Adipocyte (in vitro differentiated cells): ENCODE measurements at places on chromosomes 5 and 9.

- no peak for DNase-seq
Observed at GRCh38 chr5:97728920-97729319, 545.9 kb upstream of the RIOK2 start.

DNA sequence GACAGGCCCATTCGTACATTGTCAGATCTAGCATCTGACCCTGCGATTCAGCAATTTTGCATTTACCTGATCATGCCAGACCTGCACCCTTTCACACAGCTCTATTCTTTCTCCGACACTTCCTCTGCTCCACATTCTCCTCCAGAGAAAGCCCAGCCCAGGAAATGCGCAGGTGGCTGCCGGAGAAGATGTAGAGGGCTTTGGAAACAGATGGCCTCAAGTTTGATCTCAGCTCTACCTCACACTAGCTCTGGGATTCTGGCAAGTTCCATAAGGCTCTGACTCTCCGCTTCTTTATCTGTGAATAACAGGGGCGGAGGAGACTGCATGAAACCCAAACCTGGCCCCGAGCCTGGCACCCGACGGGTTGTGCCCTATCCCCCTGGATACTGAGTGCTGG lies 61.5 kb downstream of the GABBR2 start:
- no peak for DNase-seq

DNA sequence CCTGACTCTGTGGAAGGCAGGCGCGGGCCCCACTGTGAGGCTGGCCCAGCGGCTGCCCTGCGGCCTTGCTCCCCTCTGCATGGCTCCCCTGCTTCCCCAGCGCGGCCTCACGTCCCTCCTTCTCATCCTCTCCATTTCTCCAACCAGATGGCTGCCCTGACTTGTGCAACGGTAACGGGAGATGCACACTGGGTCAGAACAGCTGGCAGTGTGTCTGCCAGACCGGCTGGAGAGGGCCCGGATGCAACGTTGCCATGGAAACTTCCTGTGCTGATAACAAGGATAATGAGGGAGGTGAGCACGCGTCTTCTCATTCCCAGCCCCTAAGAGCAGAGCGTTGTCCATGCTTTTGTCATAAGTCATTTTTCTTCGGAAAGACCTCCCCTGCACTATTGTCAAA lies 129.0 kb upstream of the WWC1 start:
- DNase-seq, result no peak

DNA sequence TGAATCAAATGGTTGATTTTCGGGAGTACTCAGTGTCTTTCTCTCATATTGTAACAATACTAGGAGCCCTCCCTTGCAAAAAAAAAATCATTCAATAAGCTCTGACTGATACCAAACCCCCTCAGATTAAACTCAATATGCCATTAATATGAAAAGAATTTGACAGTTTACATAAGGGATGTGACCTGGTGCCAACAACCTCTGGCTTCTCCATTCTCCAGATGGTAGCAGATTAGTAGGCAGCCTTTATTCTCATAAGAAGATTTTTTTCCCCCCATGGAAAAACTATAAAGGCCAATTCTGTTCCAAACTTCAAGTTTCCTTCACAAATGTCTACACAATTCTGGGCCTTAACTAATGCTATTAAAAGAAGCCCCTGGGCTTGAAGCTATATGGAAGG lies 96.5 kb downstream of the EFNA5 start:
- no peak for DNase-seq

DNA sequence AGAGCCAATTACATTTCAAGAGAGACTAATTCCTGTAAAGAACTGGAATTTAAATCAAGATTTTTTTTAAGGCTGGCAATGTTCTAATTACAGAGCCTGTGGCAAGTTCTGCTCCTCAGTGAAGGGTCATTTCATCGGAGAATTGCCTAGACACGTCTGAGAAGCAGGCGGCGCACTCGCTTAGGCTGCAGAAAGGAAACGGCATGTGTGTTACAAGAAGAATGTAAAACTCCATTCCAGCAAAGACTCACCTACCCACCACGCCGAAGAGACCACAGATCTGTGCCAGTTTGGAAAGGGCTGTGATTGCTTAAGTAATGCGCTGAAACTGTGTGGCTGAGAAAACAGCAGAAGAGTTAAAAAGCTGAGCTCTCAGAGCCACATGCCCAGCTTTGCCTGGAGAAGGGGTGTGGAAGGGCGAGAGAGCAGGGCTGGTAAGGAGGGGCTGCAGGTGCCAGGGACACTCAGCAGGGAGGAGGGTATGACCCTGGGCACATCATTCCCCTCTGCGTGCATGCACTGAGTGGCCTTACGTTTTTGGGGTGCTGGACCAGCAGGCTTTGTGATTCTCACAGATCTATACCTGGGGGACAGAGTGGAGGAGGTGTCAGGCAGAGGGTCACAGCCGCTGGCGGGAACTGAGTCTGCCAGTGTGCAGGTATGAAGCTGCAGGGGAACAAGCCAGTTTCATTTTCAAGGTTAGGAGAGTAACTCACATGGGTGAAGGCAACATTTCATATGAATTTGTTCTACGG lies 17.8 kb upstream of the SLC25A51 start:
- no peak for DNase-seq

- DNase-seq, result no peak
Observed at GRCh38 chr5:141605523-141606277, 13.1 kb downstream of the DIAPH1 start.

- no peak for DNase-seq
Observed at GRCh38 chr5:10480237-10480985, 38.7 kb downstream of the ROPN1L start.

- DNase-seq, result no peak
Observed at GRCh38 chr5:179875741-179876609, 17.4 kb upstream of the MRNIP start.

DNA sequence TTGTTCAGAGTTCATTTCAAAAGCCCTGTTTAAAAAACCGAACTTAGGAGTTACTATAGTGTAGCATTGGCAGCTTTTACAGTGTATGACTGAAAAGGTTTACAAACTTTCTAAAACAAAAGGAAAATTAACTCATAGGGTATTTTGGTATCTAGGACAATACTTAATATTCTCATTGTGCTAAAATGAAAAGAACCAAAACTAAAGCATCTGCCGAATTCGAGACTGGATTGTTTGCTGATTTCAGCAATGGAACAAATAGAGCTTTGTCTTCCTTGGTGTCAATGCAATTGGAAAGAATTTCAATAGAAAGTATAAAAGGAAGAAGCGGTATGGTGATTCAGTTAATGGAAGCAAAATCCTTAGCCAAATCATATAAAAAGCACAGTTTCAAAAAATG lies 254.1 kb downstream of the SLF1 start:
- no peak for DNase-seq

- no peak for DNase-seq
Observed at GRCh38 chr9:91799113-91799744, 150.8 kb downstream of the ROR2 start.

DNA sequence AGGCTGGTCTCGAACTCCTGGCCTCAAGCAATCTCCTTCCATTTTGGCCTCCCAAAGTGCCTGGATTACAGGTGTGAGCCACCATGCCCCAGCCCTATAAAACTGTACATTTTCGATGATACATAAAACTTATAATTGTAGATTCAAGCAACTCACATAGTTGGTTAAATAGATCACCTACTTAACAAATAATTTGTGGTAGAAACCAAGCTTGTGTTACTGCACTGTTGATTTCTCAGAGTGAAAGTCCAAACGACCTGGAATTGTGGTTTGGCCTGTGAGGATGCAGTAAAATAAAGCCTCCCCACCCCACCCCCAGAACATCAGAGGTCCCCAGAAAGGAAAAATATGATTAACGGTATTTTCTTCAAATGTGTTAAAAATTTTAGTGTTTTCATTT lies 92.7 kb downstream of the TRIO start:
- DNase-seq, result no peak

DNA sequence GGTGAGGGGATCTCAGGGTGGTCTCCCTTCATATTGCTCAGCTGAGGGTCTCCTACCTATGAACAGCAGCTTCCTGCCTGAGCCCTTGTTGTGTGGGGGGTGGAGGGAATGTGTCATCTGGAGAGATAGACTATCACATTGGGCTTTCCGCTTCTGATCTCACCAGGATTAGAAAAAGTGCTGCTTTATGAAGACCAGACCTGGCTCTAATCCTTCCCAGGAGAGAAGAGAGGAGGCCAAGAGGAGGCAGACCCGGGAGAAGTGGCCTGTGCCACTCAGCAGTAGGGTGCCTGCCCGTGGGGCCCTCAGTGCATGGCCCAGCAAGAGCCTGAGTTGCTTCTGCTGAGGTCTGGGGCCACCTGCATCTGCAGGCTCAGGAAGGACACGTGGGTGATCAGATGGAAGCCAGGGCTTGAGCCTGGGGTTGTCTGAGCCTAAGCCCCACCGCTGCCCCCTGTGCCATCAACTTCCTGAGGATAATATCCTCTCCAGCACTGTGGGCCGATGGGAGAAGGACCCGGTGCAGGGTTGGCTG lies 22.1 kb upstream of the COL5A1 start:
- DNase-seq, result no peak

GRCh38 chr9:94867281-94867841 lies 140.9 kb downstream of the AOPEP start:
- DNase-seq, result peak; percentile 86

- peak; percentile 57 for DNase-seq
Observed at GRCh38 chr5:120516805-120517204, 52.7 kb downstream of the PRR16 start.

GRCh38 chr5:65014769-65015168 lies 246.0 kb downstream of the CWC27 start:
- DNase-seq, result no peak

GRCh38 chr5:56647099-56647850 lies 168.1 kb upstream of the MAP3K1 start:
- no peak for DNase-seq

GRCh38 chr5:38029397-38030065 lies 189.7 kb upstream of the GDNF start:
- no peak for DNase-seq

DNA sequence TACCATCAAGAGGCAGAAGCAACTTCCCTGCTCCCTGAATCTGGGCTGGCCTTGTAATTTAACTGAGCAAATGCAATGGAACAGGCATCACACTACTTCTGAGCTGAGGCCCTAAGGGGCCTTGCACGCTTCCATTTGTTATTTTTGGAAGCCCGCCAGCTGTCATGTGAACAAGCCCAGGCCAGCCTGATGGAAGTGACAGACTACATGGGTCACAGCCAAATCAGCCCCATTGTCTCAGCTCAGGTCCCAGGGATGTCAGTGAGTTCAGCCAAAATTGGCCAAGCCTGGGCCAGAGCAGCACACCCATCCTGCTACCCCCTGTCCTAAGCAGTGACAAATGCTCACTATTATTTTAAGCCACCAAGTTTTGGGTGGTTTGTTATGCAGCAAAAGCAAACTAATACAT lies 72.8 kb downstream of the PRRT1B start:
- DNase-seq, result no peak

- DNase-seq, result no peak
Observed at GRCh38 chr9:81680506-81680905, 8.8 kb downstream of the TLE1 start.
